ENCODE measurements at places on chromosomes 13 and 19.

DNA sequence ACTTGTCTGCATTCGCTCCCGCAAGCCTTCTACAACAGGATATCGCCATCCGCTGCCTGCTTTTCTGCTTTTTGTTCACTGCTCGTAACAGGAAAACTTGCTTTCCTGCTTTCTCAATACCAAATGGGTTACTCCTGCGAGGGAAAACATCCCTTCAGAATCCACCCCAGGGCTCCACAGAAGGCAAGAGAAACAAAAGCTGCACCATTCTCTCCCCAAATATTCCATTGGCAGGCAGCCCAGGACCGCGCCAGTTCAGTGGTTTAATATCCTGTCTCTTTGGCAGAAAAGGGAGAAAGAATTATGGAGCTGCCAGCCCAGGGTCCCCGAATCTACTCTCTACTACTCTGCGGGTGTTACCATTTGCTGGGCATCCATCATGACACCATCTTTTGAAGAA is 84.7 kb upstream of the DOCK9 start:
- DNase-seq, result no peak

- DNase-seq, result no peak
Observed at GRCh38 chr13:35483761-35484160, 7.3 kb upstream of the MAB21L1 start.

DNA sequence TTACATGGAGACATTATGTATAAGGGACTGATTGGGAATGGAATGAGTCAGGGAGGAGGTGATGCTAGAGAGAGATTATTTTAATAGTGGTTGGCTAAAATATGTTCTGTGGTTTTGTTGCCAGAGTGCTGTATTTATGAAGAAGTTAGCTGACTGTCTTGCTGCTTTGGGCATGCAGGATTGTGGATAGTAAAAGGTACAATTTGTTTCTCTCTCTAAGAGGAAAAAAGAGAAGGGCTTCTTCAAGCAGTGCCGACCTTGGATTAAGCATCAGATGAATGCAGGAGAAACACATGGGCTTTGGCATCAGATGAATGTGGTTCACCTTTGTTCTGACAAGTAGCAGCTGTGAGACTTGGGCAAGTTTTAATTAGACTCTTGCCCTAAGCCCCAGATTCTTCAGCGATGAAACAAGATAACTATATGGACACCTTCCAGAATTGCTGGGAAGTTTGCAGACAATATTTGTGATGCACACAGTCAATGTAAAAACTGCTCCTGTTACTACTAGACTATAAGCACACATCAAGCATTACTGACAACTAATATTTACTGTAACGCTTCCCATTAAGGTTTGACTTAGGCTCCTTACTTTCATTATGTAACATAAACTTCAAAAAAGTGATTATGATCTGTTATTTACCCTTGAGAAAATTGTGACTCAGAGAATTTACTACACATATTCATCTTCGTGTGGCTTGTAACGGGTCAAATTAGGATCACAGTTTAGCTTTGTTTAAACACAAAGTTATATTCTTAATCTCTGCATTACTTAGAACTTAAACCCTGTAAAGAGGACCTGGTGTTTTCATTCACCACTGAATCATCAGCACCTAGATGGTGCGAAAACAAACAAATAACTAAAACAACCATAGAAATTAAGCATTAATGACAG is 824.0 kb downstream of the PCDH9 start:
- DNase-seq, result no peak

- DNase-seq, result no peak
Observed at GRCh38 chr13:105089858-105090643, 1445.4 kb downstream of the EFNB2 start.

GRCh38 chr19:46392837-46393236 is 20.5 kb downstream of the CCDC8 start:
- DNase-seq, result no peak

DNA sequence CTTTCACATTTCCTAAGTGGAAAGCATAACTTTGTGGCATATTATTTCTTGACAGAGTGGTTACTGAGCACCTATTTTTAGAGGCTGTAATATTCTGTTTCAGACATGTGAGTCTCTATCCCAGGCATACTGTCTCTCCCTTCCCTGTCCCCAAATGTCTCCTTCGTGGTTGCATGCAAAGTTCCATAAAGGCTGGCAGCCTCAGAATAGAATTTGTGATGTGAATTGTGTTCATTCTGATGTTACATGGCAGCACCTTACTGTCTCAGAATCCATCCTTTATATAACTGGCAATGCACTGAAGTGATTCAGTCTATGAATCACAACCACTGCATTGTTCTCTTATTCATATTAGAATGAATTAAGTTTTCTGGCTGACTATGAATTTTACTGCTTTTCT is 89.0 kb upstream of the SLC7A1 start:
- DNase-seq, result no peak

DNA sequence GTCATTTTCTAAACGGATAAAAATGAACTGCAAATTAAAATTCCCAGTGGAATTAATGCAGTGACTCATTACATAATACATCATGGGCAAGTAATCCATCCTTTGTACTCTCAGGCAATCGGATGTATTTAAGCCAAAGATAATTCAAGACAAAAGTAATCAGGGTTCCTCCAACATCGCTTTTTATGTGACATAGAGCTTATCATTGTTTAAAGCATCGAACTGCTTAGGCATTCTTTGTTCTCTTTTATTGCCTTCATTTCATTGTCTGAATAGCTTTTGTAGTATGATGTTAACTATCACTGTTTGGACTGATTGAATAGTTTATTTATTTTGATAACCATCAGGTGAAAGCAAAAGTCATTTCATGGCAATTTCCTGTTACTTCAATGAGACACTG is 209.4 kb downstream of the ITGBL1 start:
- DNase-seq, result no peak

DNA sequence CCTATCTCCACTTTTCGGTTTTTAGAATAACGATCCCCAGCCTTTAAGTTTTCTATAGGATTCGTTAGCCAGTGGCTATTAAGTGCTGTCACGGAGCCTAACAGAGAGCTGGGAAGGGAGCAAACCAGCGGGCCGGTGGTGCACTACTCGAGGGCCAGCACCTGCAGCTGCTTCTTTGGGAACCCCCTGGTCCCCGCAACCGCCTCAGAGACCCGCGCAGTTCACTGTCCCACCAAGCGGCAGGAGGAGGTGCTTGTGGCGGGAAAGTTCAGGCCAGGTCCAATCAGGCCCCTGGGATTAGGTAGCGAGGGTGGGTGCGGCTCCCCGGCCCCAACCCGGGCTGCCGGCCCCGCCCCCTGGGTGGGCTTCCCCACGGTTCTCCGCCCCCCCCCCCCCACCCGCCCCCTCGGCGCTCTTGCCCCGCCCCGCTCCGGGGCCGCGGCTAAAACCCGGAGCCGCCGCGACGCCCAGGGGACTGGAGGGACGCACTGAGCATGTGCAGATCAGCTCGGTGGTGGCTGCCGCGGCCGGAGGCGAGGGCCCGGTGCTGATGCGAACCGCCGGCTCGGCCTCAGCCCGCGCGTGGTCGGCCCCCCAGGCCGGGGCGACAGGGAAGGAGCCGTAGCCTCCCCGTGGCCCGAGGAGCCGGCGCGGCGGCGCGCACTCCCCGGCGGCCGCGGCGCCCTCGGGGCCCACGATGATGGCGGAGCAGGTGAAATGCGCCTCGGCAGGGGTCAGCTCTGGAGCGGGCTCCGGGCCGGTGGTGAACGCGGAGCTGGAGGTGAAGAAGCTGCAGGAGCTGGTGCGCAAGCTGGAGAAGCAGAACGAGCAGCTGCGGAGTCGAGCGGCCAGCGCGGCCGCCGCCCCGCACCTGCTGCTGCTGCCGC is at the start of gene SLAIN1:
SLAIN1 (plus strand) TSS at position 471 of the 887 bp plus-strand sequence; CDS start at position 698, 227 bp downstream.
- peak; percentile 9 for DNase-seq

GRCh38 chr19:45876161-45876410 is 9.9 kb downstream of the IRF2BP1 start:
- no peak for DNase-seq

- no peak for DNase-seq
Observed at GRCh38 chr13:20191311-20192157, 1.2 kb downstream of the GJB2 start.

- no peak for DNase-seq
Observed at GRCh38 chr19:31118986-31119385, 230.2 kb downstream of the TSHZ3 start.

- no peak for DNase-seq
Observed at GRCh38 chr19:7331446-7331845, 17.3 kb upstream of the ARHGEF18 start.

- DNase-seq, result no peak
Observed at GRCh38 chr13:111625526-111626315, 305.3 kb downstream of the TEX29 start.

GRCh38 chr19:8451377-8451776 is 6.6 kb downstream of the HNRNPM start:
- DNase-seq, result no peak
